ENCODE measurements at places on chromosomes 3 and 15.

- no peak for DNase-seq
Measured at GRCh38 chr3:184300378-184300720, 1.3 kb downstream of the PSMD2 start.

GRCh38 chr3:94524102-94524919 lies 461.4 kb downstream of the NSUN3 start:
- DNase-seq = no peak

DNA sequence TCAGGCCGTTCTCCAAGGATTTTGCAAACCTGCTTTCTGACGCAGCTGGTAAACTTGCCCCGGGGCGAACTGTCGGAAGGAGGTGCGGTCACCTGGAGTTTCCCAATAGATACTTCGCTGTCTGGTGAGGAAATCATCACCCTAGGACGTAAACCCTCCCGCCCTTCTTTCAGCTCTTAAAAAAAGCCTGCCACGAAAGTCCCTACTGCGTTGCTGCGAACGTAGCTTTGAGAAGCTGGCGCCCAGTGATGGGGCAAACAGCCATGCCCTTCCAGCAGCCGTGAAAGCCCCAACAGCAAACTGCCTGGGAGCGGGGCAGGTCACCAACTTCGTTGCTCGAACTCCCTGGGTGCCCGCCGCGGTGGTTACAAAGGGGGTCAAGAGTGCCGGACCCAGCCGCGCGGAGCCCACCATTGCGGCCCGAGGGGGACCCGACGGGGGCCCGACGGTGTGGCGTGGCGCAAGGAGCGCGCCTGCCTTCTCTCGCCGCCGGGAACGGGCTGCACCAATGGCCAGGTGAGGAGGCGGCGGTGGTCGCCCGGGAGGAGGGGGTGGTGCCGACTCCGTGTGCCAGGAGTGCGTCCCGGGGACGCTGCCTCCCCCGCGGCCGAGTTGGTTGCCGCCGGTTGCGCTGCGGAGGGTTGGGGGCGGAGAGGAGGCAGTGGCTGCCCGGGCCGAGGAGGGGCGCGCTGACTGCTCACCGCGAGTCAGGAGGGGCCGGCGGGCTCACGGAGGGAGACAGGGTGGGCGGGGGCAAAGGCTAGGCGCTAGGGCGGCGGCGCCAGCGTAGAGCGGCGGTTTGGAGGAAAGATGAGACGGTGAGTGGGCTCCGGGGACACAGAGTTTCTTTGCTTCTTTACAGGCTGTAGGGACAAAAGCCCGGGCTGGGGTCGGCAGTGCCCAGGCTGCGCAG lies at the start of gene PHLDB2:
TSS of gene PHLDB2 (plus strand) at position 205 of the 913 bp plus-strand sequence. CDS start 24,813 bp downstream, outside the sequence.
- DNase-seq = peak; percentile 88

GRCh38 chr3:24390169-24391130 lies 104.2 kb downstream of the THRB start:
- DNase-seq = no peak

DNA sequence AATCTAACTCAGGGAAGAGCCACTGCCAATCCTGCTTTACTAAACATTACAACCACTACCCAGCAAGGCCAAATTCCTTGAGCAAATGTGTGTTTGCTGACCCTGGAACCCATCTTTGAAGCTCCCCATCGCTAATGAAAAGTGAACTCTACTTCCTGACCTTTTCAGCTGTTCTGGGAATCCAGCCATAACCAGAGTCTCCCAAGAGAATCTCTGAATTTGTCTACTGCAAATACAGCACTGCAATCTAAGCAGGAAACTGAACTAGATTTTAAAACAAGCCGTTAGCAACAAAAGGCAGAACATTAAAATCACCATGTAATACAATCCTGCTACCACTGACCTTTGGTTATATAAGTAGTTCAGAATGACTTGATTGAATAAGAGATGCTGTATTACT lies 309.2 kb downstream of the MAGI1 start:
- no peak for DNase-seq

GRCh38 chr3:140715035-140715434 lies 37.2 kb downstream of the TRIM42 start:
- peak; percentile 36 for DNase-seq

DNA sequence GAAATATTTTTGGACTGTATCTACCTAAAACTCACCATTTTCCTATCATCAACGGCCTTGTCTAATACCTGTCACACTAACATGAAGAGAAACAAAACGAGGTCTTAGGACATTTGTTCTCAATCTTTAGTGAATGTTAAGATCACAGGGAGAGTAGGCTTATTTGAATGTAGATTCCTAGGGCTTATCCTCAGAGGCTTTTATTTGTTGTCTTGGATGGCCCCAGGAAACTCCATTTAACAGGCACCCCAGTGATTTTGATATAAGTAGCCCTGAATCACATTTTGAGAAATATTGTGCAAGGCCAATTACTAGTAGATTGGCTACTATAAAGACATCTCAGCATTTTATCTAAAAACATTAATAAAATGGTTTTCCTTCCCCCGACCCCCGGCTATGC lies 367.4 kb downstream of the GAP43 start:
- no peak for DNase-seq

- DNase-seq = peak; percentile 12
Measured at GRCh38 chr3:170471149-170471548, 52.5 kb downstream of the CLDN11 start.

DNA sequence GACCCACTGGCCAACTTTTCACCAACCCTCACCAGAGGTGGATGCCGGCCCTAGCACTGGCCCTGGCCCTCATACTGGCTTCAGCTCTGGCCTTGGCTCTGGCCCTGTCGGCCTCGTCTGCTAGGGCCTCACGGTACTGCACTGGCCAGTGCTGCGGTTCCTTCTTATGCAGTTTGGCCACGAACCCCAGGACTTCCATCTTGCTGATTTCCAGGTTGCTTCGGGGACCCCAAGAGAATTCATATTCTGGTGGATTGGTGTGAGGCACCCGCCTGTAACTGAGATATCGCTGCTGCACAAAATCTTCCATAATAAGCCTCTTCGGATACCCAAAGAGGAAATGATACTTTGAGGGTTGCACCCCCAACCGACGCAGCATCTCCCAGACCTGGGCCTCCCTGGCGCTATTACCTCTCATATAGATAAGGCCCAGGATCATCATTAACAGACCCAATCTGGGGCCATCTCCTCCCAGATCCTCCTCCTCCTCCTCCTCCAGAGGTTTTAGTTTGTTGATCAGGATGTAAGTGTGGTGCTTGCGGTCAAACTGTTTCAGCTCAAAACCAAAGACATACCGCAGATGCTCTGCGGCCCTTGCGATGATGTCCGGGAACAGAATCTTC lies 883 bp downstream of the MAGEF1 start:
- no peak for DNase-seq

GRCh38 chr3:33317963-33318709 lies 40.9 kb downstream of the FBXL2 start:
- DNase-seq = no peak

GRCh38 chr3:179398574-179399231 lies 51.2 kb downstream of the MFN1 start:
- DNase-seq = no peak

GRCh38 chr3:152629363-152630122 lies 205.4 kb upstream of the P2RY1 start:
- DNase-seq = no peak

DNA sequence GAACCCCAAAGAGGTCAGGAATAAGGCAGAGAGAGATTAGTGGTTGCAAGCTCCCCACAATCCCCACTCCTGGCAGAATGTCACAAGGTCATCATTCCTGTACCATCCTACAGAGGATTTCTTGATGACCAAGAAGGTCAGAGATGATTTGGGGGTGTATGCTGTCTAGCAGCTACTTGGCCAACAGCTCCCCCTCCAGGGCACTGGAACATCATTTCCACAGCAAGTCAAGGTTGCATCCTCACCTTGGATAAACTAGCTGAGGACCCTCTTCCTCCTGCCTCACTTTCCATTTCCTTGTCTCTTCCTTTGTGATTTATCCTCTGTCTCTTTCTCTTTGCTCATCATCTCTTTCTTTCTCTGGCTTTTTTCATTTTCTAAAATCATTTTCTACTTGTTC lies 106.3 kb downstream of the PROS1 start:
- no peak for DNase-seq

GRCh38 chr3:77150028-77150427 lies 110.1 kb downstream of the ROBO2 start:
- DNase-seq = no peak

DNA sequence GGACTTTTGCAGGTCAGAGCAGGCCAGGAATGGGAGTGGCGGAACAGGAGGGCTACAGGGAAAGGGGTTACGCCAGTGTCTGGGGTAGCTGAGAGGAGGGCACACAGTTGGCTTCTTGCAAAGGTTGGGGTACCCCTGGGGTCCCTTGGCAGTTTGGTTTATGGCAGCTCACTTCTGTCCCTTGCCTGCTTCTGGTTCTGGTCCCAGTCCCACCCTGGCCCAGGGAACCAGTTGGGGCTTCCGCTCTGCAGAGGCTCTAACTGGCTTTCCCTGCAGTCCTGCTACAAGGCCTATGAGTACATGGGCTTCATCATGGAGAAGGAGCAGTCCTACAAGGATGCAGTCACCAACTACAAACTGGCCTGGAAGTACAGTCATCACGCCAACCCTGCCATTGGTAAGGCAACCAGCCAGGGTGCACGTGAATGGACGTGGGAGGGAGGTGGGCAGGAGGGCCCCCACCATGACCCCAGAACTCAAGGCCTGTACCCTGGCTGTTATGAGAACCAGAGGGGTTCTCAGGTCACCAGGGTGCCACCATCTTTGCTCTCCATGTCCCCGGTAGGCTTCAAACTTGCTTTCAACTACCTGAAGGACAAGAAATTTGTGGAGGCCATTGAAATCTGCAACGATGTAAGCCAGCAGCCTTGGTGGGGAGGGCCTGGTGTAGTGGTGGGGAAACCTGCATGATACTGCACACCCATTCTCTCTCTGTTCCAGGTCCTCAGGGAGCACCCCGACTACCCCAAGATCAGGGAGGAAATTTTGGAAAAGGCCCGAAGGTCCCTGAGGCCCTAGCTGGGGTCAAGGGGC lies 15.2 kb downstream of the CSRNP1 start:
- no peak for DNase-seq

DNA sequence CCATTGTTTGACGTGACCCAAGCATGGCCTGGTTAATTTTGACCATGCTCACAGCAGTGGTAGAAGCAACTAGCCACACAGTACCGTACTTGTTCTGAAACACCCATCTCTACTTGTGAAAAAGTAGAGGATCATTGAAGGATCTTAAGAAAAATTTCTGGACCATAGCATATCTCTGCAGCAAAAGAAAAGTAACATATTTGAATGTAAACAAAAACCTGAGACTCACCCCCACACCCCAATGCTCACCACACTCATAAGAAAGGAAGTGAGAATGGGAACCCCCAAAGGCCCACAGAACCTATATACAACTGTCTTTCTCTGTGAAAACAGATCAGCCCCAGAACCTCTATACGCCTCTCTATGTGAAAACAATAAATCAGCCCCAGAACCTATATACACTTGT lies 33.8 kb upstream of the TFRC start:
- DNase-seq = no peak

- DNase-seq = no peak
Measured at GRCh38 chr3:100004931-100005330, 109.4 kb downstream of the FILIP1L start.

GRCh38 chr3:72375237-72376076 lies 472.8 kb downstream of the SHQ1 start:
- DNase-seq = no peak

GRCh38 chr15:68166847-68167246 lies 38.3 kb downstream of the CALML4 start:
- no peak for DNase-seq

- DNase-seq = no peak
Measured at GRCh38 chr3:129526121-129526900, 2.1 kb upstream of the RHO start.

GRCh38 chr3:52681596-52681995 lies 4.1 kb downstream of the PBRM1 start:
- no peak for DNase-seq

DNA sequence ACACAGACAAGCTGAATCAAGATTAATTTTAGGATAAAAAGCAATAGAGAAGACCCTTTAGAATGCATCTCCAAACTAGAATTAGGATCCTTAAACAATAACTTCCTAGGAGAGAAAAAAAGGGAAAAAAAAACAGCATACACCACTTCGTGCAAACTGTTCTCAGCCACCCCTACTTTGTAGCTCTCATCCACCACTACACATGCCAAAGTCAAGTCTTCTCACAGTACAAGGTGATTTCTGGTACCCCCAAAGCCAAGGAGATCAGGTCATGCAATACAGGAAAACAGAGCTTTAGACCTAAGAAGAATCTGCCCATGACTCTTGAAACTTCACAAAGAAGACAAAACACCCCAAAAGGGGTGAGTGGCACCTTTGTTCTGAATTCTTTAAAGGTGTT lies 166.9 kb downstream of the SUCNR1 start:
- no peak for DNase-seq

DNA sequence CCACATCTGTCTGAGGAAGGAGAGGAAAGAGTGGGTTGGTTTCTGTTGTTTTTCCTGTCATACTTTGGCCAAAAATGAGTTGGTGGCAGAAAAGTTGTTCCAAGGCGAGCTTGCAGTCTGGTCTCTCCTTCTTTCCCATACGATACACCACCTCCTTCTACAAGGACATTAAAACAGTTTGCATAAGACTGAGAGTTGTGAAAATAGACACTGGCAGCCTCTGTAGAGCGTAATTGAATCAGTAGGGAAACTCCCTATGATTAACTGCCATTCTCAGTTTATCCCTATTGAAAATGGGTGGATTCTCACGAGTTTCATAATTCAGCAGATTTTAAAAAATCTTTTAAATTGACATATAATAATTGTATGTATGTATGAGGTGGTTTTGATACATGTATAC lies 3.7 kb upstream of the LSG1 start:
- DNase-seq = no peak

DNA sequence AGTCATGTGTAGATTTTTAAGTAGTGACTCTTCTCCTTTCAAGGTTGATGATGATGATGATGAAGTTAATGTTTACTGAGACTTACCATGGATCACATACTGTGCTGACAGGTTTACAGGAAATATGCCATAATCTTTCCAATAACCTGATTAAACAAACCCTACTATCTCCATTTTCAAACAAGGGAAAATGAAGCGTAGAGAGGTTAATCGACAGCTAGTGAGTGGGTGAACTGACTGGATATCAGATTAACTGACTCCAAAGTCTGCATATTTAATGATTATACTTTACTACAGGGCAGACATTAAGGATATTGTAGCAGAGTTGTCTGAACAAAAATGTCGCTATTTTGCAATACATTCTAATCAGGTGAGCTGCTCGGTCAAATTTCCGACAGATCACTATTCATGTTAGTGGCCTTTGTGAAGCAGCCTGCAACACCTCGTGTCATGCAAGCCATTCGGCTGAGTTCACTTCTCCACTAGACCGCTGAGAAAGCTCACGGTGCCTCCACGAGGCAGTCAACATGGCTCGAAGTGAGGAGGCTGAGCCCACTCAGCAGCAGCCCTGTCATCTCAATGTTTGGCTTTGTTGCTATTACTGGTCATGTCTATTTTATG lies 264.2 kb downstream of the NFKBIZ start:
- DNase-seq = no peak

- no peak for DNase-seq
Measured at GRCh38 chr3:25420147-25420546, 7.9 kb upstream of the RARB start.

DNA sequence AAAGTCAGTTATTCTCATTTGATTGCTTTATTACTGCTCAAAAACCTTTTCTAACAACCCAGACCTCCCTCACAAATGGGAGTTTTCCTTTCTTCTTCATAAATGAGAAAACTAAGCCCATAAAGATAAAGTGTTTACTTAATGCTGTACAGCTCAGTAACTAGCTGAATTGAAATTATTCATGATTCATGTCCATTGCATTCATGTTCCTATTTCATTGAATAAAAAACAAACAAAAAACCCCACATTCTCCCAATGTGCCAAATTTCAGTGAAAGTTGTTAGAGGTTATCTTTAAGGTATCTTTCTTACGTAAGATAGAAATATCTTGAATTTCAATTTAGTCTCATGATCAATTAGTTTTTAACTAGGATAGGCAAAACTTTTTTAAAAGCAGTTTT lies 2.8 kb downstream of the PLSCR2 start:
- DNase-seq = no peak

Measured in WERI-Rb-1 (cell line).